ENCODE measurements at places on chromosomes 6 and 20.

DNA sequence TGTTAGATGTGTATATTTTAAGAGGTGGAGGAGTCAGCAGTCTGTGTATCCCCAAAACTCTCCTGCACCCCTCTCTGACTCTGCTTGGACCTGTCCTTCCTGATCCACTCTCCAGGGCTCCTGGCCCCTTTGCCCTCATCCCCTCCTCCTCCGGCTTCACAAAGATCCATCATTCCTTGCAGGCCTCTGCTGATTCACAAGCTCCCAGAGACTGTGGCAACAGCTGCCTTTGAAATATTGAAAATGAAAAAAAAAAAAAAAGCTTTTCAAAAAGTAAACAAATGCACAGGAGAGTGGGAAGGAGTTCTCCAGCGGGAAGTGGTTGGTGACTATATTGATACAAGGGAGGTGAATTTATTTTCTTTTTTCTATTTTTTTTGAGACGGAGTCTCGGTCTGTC is 330.2 kb upstream of the SULF2 start:
- no peak for DNase-seq

DNA sequence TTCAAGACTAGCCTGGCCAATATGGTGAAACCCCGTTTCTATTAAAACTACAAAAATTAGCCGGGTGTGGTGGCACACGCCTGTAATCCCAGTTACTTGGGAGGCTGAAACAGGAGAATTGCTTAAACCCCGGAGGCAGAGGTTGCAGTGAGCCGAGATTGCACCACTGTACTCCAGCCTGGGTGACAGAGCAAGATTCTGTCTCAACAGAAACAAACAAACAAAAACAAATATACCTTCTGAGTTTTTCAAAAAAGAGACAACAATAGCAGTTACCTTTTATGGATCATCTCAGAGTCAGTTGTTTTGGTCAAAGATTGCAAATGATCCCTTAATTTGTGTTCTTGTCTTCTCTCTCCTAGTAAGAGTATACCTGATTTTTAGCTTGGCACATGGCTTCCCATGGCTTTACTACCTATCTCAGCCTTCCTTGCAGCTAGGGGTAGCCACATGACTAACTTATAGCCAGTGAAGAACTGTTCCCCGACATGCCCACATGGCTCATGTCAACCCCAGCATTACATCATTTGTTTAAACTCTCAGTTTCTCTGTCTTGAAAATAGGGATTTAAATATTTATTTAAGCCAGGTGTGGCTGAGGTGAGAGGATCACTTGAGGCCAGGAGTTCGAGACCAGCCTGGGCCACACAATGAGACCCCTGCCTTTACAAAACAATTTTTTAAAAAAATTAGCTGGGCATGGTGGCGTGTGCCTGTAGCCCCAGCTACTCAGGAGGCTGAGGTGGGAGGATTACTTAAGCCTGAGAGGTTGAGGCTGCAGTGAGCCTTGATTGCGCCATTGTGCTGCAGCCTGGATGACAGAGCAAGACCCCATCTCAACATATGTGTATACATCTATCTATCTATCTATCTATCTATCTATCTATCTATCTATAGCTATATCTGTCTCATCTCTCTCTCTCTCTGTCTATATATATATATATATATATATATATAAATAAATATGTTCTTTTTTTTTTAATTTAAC is 25.0 kb upstream of the SLC9A8 start:
- no peak for DNase-seq

- no peak for DNase-seq
Observed at GRCh38 chr20:20338133-20338730, 29.7 kb upstream of the INSM1 start.

DNA sequence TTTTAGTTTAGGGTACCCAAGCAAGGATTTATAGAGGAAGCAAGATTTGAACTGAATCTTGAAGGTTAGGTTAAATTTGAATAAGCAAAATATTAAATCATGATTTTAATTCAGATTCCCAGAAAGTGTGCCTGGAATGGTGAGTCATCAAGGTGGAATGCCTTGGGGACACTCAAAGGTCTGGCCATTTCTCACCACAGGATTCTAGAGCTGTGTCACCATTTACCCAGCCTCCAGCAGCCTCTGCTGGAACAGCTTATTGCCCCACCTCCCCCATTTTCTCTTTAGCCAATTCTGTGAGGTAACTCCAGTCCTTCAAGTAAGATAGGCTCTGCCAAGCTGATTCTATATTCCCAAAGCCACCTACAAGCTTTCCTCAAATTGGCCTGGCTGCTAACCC is 181.4 kb downstream of the SIM1 start:
- DNase-seq = no peak

DNA sequence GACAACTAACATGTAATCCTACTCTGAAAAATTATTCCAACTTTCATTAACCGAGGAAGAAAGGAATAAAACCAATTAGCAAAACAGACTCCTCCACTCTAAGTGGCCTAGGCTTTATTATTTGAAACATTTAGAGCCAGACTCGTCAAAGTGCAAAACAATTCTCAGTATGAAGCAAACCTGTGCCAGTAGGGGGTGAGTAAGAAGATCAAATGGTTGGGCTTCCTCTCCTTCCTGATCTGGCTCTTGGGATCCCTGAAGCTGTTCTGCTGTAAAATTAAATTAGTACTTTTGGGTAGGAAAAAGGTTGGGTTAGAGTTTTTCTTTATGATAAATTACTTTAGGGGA is 177.6 kb upstream of the MAN1A1 start:
- no peak for DNase-seq

DNA sequence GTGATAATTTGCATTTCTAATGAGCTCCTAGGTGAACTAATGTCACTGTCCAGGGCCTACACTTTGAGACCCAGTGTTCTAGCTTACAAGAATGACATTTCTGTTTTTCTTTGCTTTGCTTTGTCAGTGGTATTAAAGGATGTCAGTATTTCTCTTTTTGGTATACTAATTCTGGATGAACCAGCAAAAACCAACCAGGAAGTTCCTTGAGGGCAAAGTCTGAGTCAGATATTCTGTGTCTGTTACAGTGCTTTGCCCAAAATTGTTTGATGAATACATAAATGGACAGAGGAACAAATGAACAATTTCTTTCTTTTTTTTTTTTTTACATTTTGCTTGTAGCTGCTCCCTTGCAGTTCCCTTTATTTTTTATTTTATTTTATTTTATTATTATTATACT is 15.4 kb downstream of the COQ3 start:
- no peak for DNase-seq

- DNase-seq = no peak
Observed at GRCh38 chr6:99846006-99846405, 148.0 kb downstream of the MCHR2 start.

- DNase-seq = no peak
Observed at GRCh38 chr6:155954149-155954548, 498.5 kb upstream of the NOX3 start.

GRCh38 chr6:19734519-19734918 is 102.7 kb upstream of the ID4 start:
- no peak for DNase-seq

DNA sequence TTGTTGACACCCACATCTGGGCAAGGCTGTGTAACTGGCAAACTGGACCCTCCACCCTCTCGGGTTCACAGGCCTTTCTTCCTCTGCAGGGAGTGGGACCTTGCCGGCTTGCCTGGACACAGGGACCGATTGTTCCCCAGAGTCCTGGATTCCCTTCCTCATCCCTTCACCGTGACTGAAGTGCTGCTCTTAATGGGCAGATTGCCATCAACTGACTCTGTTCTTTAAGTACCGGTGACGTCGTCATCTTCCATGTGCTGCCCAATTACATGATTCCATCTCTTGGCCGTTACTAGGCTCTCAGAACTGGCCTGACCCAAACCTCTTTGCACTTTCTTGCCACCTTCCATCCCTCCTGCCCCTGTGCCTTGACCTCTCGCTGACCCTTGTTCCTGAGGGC is 85.4 kb downstream of the EYA4 start:
- DNase-seq = no peak

GRCh38 chr6:52146851-52147445 is 39.2 kb upstream of the IL17A start:
- DNase-seq = no peak

DNA sequence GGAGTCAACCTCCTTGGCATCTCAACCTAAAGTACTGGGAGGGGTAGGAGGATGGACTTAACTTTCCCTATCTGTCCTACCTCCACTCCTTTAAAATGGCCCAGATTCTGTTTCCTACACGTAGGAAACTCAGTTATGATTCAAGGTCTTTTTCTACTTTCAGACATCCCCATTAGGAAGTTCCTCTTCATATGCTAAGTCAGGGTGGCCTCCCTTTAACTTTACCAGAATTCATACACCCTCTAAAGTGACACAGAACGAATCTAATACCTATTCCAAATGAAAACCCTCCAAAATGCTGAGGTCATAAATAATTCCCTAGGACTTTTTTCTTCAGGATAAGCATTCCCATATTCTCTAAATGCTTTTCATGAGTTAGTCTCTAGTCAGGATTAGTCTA is 15.6 kb downstream of the ARG1 start:
- no peak for DNase-seq

DNA sequence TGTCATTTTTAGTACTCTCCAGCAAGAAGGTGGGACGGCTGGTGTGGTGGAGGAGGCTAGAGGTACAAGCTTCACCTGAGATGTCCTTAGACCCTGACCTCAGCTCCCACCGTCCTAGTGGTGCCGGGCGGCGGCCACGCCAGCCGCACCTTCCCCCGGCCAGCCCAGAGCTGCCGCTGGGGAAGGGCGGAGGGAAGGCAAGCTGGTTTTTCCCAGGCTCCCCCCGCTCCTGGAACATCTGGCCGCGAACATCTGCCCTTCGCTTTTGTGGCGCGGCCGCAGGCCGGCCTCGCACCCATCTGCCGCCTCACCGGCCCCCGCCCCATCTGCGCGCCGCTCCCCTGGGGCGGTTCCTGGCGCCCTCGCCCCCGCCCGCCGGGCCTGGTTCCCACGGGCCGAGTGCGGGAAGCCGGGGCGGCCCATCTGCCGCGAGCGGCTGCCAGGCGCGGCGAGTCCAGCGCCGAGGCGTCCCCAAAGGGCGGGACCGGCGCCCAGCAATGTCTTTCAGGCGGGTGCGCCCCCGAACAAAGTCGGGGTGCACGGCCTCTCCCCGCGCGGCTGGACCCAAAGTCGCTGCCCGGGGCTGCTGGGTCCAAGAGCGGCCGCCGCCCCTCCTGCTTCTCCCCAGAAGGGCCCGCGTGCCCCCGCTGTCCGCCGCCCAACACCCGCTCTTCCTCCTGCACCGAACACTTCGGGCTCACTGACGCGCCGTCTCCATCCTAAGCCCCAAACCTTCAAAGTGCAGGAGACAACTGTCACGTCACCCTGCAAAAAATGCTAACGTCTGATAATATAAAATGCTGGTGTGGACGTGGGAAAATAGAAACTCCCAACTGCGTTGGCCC is 17.3 kb upstream of the ID1 start:
- no peak for DNase-seq

DNA sequence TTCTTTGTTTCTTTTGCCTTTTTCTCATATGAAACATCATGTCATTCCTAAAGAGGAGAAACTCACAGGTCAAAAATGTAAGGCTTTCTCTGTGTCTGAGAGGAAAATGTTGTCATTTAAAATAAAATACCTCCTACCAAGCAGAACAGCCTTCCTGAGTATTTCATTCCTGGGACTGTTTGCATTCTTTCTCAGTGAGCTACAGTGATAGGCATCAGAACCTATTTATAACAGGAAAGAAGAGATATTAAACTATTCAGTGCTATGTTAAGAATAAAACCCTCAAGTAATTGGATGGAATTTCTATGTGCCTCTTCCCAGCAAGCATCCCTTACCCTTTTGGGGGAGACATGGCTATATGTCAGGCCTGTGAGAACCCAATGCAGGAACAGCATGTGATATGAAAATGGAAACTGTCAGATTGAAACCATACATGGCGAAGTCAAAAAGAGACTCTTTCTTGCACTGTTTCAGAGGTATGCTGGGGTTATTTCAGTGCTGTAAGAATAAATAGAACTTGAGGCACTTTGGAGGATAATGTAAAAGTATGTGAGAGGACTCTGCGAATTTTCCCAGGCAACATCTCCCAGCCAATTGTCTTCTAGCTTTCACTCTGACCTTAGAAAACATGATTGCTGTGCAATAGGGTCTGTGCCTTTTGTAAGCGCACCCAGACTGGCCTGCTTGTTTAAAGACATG is 133.8 kb upstream of the CCN2 start:
- no peak for DNase-seq

DNA sequence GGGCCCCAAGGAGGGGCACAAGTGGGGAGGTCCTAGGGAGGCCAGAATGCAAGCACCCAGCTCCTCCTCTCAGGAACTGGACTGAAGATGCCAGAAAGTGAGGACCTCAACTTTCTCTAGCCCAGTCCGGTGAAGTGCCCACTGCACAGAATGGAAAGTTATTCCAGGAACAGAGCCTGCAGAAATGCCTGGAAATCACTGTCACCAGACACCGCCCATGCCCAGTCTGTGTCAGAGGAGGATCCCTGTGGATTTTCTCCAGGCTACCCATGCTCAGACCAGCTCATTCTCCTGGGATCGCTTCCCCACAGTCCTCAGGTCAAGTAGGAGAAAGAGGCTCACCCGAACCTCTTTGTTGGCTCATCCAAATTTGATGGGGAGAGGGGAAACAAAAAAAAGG is 6.5 kb downstream of the PRPH2 start:
- no peak for DNase-seq

GRCh38 chr6:2171728-2172127 is 73.7 kb downstream of the GMDS start:
- DNase-seq = no peak

DNA sequence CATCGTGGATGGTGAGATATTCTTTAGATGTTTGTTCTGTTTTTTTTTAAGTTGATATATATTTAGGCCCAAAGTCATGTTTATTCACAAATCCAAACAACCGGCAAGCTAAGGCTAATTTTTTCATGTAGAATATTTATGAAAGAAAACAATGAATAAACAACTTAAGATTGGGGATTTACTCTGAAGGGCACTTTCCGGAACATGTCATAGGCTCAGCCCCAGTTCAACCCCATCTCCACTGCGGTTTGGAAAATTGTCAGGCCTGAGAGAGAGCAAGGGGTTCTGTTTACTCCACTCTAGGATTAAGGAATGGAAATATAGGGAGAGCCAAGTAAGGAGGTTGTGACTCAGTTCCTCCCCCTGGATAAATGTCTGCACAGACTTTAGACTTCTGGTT is 18.3 kb downstream of the RPS6KA2 start:
- no peak for DNase-seq

- DNase-seq = no peak
Observed at GRCh38 chr6:77123527-77123926, 339.8 kb downstream of the HTR1B start.

- no peak for DNase-seq
Observed at GRCh38 chr20:59988141-59988540, 29.9 kb downstream of the CDH26 start.

DNA sequence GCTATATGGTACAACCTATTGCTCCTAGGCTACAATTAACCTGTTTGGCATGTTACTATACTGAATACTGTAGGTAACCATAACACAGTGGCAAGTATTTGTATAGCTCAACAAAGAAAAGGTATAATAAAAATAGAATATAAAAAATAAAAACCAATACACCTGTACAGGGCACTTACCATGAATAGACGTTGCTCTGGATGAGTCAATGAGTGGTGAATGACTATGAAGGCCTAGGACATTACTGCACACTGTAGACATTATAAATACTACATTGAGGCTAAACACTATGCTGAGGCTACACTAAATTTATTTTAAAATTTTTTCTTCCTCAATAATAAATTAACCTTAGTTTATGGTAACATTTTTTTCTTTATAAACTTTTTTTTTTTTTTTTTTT is 18.6 kb downstream of the ELOVL5 start:
- DNase-seq = no peak
